ENCODE measurements at places on chromosomes 12 and 14.
A peak's percentile ranks its signal among the peaks of the same experiment; 100 is the strongest.

DNA sequence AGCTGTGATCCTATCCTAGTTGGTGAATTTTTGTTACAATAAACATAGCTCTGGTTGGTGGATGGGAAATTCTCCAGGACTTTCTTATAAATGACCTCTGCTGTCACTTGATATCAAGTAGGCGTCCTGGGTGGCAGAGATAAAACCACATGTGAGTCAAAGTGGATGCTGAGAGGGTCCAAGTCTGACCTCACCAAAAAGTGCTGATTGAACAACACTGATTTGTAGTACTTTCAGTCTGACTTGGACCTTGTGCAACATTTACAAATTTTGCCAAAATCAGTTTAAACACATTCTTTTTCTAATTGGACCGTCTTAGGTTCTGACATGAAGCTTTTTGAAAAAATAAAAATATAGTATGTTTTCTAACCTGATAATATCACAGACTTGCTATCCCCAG, 585.6 kb downstream of the GALC start:
- DNase-seq, result no peak
- no peak overlapping the region for H3K27ac ChIP-seq
- no peaks in the 10 kb centered on the region for H3K4me1 ChIP-seq
- no peak overlapping the region for H3K4me3 ChIP-seq
- H3K36me3 ChIP-seq, result no peaks in the 10 kb centered on the region

DNA sequence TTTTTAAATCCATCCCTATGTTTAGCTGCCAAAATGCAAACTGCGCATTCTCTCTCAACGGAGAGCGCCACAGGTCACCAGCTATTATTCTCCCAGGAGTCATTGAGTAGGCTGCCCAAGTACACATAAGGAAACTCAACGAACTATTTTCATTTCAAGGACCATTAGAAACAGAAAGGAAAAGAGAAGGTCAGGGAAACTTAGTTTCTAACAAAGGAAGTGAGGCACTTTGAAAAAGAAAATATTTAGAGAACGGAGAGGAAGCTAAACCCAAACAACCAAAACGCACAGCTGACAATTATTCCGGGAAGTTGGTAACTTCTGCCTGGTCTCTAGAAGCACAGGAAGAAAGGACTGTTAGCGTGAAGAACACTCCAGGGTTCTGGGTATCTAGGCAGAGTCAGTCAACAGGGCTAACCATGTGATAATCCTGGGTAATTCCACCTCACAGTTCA, 23.5 kb downstream of the GPHB5 start:
- no peak for DNase-seq
- no peaks in the 10 kb centered on the region for H3K36me3 ChIP-seq
- no peaks in the 10 kb centered on the region for H3K4me1 ChIP-seq
- no peak overlapping the region for H3K4me3 ChIP-seq
- H3K27me3 ChIP-seq, result no peaks in the 10 kb centered on the region

- H3K27me3 ChIP-seq, result peaks cover 19% of the 10 kb centered on the region
- H3K4me1 ChIP-seq, result peaks cover 10% of the 10 kb centered on the region
- no peaks in the 10 kb centered on the region for H3K36me3 ChIP-seq
- no peak overlapping the region for H3K4me3 ChIP-seq
- H3K27ac ChIP-seq, result peak overlapping the region; percentile 79
- DNase-seq, result no peak
Observed at GRCh38 chr12:106914796-106915634, 40.7 kb upstream of the TMEM263 start.

DNA sequence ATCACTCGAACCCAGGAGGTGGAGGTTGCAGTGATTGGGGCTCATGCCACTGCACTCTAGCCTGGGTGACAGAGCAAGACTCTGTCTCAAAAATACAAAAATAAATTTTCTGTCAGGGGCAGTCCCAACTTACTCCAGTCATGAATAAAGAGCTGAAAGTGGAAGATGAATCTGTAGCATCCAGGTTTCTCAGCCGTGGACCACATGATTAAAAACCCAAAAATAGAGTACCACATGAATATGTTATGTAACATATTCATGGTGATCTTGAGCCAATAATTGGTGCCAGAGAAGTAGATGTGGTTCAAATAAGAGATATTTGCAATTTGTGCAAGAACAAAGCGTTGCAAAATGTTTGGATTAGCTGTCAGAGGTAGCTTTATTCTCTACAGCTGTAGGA, 23.1 kb downstream of the SPIC start:
- no peak for DNase-seq
- no peak overlapping the region for H3K27ac ChIP-seq
- H3K4me1 ChIP-seq, result no peaks in the 10 kb centered on the region

DNA sequence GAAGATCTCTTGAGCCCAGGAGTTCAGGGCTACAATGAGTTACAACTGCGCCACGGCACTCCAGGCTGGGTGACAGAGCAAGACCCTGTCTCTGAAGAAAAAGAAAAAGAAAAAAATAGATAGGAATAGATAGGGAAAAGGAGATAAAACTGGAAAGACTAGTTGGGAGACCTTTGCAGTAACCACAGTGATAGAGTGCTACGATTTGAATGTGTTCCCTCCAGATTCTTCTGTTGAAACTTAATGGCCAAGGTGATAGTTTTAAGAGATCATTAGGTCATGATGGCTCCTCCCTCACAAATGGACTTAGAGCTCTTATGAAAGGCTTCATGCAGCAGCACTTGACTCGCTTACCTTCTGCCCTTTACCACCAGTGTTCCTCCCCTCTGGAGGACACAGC, 13.5 kb upstream of the ATF1 start:
- no peak for DNase-seq
- H3K27ac ChIP-seq, result no peak overlapping the region

DNA sequence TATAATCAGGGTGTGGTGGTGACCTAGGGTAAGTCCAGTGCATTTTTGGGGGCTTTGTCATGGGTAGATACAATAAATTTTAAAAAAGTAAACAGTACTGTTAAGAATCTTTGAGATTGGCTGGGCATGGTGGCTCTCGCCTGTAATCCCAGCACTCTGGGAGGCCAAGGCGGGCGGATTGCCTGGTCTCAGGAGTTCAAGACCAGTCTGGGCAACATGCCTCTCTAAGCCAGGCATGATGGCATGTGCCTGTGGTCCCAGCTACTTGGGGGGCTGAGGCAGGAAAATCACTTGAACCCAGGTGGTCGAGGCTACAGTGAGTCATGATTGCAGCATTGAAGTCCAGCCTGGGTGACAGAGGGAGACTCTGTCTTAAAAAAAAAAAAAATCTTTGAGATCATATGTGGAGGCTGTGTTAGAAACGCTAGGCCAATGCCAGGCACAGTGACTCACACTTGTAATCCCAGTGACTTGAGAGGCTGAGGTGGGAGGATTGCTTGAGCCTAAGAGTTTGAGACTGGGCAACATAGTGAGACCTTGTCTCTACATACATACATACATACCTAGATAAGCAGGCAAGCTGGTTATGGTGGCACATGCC, 67.7 kb downstream of the PRKCH start:
- no peak for DNase-seq
- no peak overlapping the region for H3K4me3 ChIP-seq
- no peak overlapping the region for H3K27ac ChIP-seq
- no peaks in the 10 kb centered on the region for H3K36me3 ChIP-seq
- no peaks in the 10 kb centered on the region for H3K27me3 ChIP-seq
